ENCODE measurements at places on chromosomes 4 and X. TPM values are rescaled to one million over a fixed set of nuclear protein-coding genes. Genes with fewer than 3 reads are reported as not detected.

DNA sequence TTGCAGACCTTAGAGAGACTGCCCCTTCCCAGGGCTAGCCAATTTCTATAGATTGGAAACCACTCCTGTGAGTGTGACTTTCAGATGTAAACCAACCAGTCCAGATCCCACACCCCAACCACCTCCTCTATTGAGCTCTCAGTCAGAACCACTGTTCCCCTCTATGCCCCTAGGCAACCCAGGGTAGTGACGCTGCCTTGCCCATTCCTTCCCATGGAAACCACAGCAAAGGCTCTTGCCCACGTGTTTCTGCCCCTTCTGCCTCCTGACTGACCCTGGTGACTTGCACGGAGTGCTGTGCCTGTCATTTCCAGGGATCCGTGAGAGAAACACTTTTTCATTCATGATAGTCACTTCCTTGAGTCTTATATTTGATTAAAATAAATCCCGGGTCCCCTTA is 32.4 kb downstream of the CYTL1 start:
- H3K27me3 ChIP-seq: no peaks in the 10 kb centered on the region
- no peak overlapping the region for H3K4me3 ChIP-seq
- DNase-seq: no peak
- H3K36me3 ChIP-seq: no peaks in the 10 kb centered on the region
- no peak overlapping the region for H3K27ac ChIP-seq
- H3K4me1 ChIP-seq: no peaks in the 10 kb centered on the region

SPANXA2 gene
- total RNA-seq: not detected

DNA sequence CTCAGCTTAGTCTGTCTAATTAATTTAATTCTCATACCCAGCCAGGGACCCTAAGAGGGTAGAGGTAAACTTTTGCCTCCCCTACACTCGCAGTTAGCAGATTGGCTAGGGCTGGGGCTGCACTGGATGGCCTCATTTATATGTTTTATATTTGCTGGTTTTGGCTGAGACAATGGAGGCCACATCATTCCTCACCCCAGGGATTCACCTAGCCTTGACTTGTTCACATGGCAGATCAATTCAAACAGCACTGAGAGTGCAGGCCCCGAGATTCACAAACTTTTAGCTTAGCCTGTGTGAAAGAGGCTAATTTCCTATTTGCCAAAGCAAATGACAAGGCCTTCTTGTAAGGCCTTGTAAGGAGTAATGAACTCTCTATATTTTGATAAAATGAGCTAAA is 844.4 kb downstream of the ARAP2 start:
- H3K36me3 ChIP-seq: no peaks in the 10 kb centered on the region
- no peaks in the 10 kb centered on the region for H3K27me3 ChIP-seq
- H3K27ac ChIP-seq: no peak overlapping the region
- H3K4me1 ChIP-seq: no peaks in the 10 kb centered on the region

DNA sequence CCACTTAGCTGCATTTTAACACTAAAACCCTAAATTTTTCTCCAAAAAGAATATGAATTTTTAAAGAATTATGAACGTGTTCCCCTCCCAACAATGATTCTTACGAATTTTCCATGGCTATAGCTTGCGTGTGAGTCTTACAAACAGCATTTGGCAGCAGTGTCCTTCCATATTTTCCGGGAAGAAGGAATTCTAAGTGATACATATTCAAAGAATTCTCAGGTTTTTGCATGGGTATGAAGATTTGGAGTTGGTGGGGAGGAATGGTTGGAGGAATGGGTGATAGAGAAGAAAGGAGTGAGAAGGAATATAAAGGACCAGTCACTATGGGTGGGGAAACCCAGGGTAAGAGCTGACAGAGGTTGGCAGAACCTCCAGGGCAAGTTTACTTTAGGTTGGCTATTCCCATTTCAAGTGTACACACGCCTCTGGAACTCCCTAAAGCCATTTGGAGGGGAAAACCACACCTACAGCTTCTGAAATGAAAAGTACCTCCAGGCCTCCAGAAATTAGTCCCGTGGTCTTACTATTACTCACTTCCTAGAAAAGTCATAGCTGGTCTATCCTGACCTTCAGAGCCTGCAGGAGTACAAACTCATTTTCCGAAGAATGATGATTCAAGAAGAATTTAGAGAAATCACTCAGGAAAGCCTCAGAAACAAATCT is 420.8 kb upstream of the DIPK2B start:
- no peak for DNase-seq
- no peaks in the 10 kb centered on the region for H3K27me3 ChIP-seq
- H3K27ac ChIP-seq: no peak overlapping the region
- H3K4me1 ChIP-seq: no peaks in the 10 kb centered on the region

DNA sequence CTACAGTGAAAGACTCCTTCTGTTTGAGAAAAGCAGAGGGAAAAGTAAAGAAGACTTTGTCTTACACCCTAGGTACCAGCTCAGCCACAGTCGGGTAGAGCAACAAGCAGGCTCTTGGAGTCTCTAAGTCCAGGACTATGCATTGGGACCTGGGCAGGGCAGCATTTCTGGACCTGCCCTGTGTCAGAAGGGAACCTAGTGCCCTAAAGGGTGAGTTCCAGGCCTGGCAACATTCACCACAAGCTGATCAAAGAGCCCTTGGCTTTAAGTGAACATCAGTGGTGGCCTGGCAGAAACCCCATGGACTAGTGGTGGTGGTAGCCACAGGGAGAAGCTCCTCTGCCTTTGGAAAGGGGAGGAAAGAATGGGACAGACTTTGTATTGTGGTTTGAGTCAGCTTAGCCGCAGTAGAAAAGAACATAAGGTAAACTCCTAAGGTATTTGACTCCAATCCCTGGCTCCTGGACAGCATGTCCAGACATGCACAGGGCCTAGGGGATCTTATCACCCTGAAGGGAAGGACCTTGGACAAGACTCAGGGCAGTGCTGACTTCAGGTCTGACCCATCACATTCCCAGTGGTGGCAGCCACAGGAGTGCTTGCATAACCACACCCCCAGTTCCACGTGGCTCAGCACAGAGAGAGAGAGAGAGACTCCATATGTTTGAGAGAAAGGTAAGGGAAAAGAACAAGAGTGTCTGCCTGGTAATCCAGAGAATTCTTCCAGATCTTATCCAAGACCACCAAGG is 32.6 kb downstream of the CCDC158 start:
- no peaks in the 10 kb centered on the region for H3K27me3 ChIP-seq
- H3K36me3 ChIP-seq: no peaks in the 10 kb centered on the region
- H3K4me3 ChIP-seq: no peak overlapping the region
- H3K4me1 ChIP-seq: no peaks in the 10 kb centered on the region

MAB21L2 gene
- 0.47 TPM for total RNA-seq

DNA sequence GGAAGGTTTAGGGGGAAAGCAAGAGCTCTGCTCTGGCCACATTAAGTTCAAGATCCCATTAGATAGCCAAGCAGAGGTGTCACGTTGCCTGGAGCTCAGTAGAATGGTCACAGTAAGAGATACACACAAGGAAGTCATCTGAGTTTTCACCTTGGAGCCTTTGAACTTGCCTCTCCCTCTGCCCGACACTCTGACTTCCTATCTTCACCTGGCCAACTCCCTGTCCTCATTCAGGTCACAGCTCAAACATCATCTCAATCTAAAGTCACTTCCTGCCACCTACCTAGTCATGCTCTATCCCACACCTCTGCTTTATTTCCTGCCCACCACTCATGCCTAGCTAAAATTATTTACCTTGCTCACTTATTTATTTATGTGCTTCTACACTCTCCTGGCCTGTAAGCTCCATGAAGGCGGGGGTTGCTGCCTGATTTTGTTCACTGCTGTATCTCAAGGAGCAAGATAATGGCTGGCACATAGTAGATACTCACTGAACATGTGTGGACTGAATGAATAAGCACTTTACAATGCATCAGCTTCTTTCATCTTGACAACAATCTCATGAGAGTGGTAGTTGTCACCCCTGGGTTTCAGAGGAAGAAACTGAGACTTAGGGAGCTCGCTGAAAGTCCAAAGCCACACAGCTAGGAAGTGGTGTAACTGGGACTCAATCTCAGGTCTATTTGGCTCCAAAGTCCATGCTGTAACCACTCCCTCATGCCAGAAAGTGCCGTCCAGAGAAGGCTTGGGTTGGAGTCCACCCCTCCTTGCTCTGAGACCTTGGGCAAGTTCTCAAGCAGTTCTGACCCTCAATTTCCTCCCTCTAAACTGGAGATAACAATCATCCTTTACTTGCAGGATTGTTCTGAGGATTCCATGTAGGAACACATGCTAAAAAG is 40.3 kb downstream of the EFNB1 start:
- H3K4me1 ChIP-seq: peaks cover 10% of the 10 kb centered on the region
- H3K27ac ChIP-seq: no peak overlapping the region
- H3K27me3 ChIP-seq: no peaks in the 10 kb centered on the region

- H3K36me3 ChIP-seq: no peaks in the 10 kb centered on the region
- DNase-seq: no peak
- H3K27me3 ChIP-seq: no peaks in the 10 kb centered on the region
- H3K4me1 ChIP-seq: no peaks in the 10 kb centered on the region
Measured at GRCh38 chr4:111675746-111676145, 469.5 kb upstream of the FAM241A start.

DNA sequence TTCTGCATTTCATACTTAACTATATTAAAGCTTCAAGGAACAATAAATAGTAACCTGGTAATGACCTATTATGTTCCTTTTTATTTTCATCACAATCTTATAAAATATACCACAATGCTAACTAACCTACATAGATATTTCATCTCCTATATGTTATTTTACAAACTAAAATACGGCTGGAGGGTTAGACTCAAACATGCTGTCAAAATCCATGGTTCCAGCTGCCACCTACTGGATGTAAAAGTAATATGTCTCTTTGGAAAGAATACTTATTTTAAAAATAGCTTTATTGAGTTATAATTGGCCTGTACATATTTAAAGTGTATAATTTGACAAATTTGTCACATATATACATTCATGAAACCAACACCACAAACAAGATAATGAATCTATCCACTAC is 15.0 kb downstream of the RGN start:
- no peak overlapping the region for H3K27ac ChIP-seq
- H3K4me1 ChIP-seq: no peaks in the 10 kb centered on the region
- peaks cover 11% of the 10 kb centered on the region for H3K36me3 ChIP-seq

DNA sequence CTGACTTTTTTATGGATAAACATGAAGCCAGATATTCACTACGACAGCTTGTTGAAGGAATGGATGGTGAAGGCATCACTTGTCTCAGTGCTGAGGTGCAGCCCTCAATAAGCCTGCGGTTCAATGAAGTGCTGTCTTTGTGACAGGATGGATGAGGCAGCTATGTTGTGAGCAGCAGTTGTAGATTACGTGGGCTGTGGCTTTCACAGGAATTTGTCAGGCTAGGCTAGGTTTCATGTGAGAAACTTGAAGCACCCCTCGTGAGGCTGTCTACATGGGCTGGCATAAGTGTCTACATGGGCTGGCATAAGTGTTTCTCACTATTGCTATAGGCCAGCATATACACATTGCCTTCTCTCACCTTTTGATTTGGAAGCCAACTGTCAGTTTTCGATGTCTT is 1050.0 kb downstream of the ADGRL3 start:
- H3K36me3 ChIP-seq: no peaks in the 10 kb centered on the region
- no peaks in the 10 kb centered on the region for H3K4me1 ChIP-seq
- no peaks in the 10 kb centered on the region for H3K27me3 ChIP-seq
- no peak overlapping the region for H3K4me3 ChIP-seq

PNMA6F gene
- total RNA-seq: not detected

GRCh38 chrX:29419774-29420553 is 795.4 kb upstream of the MAGEB2 start:
- DNase-seq: no peak
- H3K36me3 ChIP-seq: no peaks in the 10 kb centered on the region
- peaks cover under 1% of the 10 kb centered on the region for H3K27me3 ChIP-seq
- H3K27ac ChIP-seq: no peak overlapping the region
- H3K4me1 ChIP-seq: no peaks in the 10 kb centered on the region

IL21 gene
- total RNA-seq: not detected

CT55 gene
- not detected for total RNA-seq

CNGA1 gene
- 6.1 TPM for total RNA-seq

DNA sequence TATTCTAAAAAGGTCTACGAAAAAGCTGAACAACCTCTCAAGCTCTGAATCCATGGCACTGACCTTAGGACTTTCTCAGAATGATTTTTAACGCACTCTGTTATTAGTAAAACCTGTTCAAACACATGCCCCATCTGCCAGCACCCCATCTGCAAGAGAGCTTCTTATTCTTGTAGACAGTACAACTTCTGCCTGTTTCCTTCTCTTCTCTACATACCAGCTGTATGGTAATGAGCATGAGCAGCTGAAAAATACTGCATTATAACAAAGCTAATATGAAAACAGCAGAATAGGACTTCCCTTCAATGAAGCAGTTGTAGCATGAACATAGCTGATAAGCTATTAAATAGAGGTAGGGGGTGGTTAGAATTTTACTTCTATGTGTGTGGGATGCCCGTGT is 167.9 kb downstream of the FBXW7 start:
- peaks cover 13% of the 10 kb centered on the region for H3K4me1 ChIP-seq
- no peak overlapping the region for H3K27ac ChIP-seq
- H3K4me3 ChIP-seq: no peak overlapping the region

DNA sequence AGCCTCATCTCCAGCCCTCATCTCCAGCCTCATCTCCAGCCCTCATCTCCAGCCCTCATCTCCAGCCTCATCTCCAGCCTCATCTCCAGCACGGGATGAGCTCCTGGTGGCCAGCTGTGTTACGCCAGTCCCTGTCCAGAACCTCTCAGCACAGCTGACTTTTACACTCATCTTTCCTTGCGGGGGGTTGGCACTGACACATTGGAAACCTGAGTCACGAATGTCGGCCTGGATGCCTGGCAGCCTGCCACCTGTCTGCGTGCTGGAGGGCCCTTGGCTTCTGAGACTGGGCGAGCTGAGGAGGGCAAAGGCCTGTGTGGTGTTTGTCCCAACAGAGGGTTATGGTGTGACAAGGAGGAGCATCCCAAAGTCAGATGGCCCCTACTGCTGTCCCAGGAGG is 66.1 kb upstream of the HGFAC start:
- no peaks in the 10 kb centered on the region for H3K36me3 ChIP-seq
- no peak overlapping the region for H3K4me3 ChIP-seq
- no peaks in the 10 kb centered on the region for H3K27me3 ChIP-seq
- no peak for DNase-seq
- peaks cover 5% of the 10 kb centered on the region for H3K4me1 ChIP-seq

PWWP3B gene
- total RNA-seq: 1.8 TPM

DNA sequence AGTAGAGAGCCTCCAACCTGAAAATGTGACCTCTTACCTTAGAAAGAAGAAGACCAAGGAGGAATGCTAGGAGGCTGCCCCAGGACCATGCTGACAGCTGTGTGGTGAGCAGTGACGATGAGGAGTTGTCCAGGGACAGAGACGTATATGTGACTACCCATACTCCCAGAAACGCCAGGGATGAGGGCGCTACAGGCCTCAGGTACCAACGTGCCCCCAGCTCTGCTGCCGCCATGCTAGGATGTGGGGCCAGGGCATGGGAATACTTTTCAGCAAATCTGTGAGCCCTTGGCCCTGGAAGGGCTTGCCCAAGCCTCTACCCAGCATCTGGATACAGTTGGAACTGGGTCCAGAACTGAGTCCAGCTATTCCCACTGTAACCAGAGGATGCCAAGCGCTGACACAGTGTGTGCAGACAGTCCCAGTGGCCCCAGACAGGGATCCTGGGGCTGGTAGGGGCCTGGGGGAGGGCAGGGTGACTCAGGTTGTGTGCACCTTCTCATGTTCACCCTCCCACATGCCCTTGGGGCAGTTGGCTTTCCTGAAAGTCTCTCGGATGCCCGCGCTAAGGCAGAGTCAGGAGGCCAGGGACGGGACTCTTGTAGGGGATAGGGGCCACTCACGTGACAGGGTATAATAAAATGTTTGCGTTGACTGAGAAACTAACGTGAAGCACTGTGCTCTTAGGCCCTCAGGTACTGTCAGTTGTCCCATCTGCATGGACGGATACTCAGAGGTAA is 23.9 kb upstream of the FAM193A start:
- no peaks in the 10 kb centered on the region for H3K4me1 ChIP-seq
- DNase-seq: no peak
- H3K27ac ChIP-seq: no peak overlapping the region
- peaks cover 10% of the 10 kb centered on the region for H3K36me3 ChIP-seq
- H3K27me3 ChIP-seq: no peaks in the 10 kb centered on the region

- H3K4me1 ChIP-seq: peaks cover 1% of the 10 kb centered on the region
- peak overlapping the region; percentile 78 for H3K4me3 ChIP-seq
- H3K36me3 ChIP-seq: no peaks in the 10 kb centered on the region
- H3K27ac ChIP-seq: peak overlapping the region; percentile 66
Measured at GRCh38 chrX:123731987-123732669, 724 bp downstream of the THOC2 start.
